ENCODE measurements at places on chromosomes 12 and 14.
A peak's percentile ranks its signal among the peaks of the same experiment; 100 is the strongest.

DNA sequence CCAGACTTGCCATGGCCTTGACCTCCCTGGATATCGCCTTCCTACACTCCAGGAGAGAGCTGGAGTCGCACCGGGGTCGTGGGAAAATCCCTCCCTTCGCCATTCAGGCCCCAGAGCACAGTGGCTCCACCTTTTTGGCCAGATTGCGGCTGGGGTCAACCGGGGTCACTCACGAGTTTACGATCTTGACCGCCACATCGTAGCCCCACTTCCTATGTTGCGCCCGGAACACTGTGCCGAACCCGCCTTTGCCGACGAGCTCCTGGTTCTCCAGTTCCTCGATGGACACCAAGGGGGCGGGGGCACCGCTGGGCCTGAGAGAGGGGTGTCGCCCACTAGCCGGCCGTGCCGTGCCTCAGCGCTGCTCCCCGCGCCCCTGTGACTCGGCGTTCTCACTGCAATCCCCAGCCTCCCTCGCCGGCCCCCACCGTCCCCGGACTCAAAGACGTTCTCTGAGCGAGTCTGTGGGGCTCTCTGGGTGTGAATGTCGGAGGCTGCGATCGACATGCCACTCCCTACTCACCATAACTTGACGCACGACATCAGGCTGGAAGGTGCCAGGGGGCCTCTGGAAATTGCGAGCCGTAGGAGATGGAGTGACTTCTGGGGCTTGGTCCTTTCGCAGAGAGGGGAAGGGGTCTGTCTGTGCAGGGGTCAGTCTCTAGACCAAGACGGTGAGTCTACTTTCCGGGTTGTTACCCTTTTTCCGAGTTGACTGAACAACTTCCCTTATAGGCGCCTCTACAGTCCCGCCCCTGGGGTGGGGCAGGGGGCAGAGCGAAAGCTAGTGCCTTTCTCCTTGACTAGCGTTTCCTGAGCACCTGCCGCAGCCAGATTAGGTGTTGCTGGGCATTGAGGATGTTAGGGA lies at the start of gene RIPK3:
Gene RIPK3 (minus strand): TSS at position 708 of the 868 bp plus-strand sequence. CDS start 165 bp downstream, at position 543.
- DNase-seq, result no peak

GRCh38 chr12:48157889-48158370 lies 615 bp upstream of the ASB8 start:
- DNase-seq, result no peak

- DNase-seq, result no peak
Measured at GRCh38 chr12:62640910-62641448, 174.4 kb downstream of the MON2 start.

DNA sequence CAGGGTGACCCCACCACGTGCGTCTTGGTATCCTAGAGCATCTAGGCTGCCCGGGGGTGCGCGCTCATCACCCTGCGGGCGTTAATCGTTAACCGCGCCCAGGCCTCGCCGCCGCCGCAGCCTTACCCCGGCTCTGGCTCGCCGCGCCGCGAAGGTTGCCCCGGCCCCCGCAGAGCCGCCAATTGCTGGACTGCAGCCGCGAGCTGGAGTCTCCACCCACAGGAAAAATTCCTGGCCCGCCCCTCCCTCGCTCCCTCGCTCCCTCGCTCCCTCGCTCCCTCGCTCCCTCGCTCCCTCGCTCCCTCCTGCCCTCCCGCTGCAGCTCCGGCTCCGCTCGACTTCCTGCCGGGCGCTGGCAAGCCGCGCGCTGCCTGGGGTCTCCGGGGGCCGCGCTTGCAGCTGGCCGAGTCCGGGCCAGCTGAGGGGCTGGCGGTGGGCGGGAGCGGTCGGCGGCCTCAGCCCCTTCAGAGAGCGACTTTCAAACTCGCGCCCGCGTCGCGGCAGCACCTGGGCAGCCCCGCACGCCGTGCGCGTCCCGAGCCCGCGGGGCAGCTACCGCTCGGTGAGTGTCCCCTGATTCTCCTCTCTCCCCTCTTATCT lies at the start of gene PLEKHG3:
Gene PLEKHG3 (plus strand): TSS at position 282 of the 600 bp plus-strand sequence. CDS start 23,208 bp downstream, outside the sequence.
- peak; percentile 16 for DNase-seq

DNA sequence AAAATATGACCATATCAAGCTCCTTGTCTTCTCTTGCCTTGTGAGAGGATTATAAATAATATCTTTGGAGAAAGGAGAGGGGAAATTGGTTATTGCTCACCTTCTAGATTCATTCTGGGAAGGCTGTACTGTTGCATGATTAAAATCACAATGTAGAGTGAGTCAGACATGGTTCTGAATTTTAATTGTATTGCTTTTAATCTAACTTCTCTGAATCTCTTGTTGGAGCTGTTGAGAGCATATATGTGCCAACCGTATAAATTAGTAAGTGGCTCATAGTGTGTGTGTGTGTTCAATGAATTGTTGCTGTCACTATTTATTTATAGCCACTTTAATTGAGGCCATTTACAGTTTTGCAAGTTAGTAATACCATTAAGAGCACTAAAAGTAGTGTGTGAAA lies 56.1 kb downstream of the KCNJ8 start:
- no peak for DNase-seq

- no peak for DNase-seq
Measured at GRCh38 chr14:96053248-96053599, 14.1 kb downstream of the C14orf132 start.

DNA sequence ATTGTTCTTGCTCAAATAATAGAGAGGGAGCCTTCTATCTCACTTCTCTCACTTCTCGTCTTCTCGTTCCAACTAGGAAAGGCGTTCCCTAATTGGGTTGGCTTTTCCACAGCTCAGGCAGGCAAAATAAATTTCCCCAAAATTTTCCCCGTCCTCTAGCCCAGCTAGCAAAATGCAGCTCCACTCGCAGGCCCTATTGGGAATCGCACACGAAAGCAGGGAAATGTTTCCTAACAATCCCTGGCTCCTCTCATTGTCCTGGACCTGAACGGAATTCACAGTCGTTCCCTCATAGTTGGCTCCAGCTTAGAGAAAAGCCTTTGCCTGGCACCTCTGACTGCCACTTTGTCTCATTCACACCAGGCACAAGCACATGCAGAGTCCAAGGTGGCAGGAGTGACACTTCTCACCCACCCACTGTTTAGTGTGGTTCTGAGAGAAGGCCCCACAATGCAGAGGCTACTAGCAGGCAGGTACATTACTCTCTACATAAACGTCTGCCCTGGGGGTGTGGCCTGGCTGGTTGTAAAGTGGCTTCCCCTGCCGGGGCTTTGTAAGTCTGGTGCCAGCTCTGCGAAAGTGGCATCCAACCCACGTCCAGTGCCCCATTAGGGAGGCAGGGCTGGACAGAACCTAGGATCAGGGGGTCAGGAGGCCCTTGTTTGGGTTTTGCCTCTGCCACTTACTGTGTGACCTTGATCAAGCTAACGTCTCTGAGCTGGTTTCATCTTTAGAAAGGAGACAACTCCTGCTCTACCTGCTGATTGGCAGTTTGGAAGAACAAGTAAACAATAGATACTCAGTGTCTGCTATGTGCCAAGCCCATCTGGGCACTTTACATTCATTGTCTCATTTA lies 4.2 kb downstream of the SERPINA10 start:
- DNase-seq, result no peak

GRCh38 chr14:104390941-104391901 lies 188.3 kb upstream of the C14orf180 start:
- no peak for DNase-seq

DNA sequence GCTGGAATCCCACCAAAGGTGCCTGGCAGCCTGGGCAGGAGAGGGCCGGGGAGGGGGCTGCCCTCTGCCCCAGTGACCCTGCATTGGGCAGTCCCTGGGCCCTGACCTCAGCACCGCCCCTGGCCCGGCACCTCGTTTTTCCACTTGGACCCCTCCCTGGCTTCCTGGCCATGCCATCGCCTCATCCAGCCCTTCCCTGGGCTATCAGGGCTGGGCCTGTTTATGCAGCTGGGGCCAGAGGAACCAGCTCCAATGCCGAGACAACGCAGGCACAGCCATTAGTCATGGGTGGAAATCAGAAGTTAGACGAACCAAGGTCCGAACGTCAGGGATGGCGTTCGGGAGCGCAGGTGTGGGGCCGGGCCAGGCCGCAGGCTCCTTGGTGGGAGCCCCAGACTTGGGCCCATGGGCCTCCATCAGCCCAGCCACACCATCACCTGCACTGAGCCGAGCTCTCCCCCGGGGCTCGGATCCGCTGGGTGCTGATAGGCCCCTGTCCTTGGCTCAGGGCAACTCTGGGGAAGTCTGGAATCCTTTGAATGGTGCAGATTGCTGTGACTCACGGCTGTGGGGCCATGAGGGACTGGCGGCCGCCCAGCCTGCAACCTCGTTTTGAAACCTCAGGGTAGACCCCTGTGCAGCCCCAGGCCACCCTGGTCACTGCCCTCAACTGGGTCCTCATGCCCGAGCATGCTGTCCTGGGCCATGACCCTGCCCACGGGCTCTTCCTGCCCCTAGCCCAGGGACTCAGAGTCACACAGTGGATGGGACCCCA lies 169.4 kb downstream of the KIF26A start:
- no peak for DNase-seq

DNA sequence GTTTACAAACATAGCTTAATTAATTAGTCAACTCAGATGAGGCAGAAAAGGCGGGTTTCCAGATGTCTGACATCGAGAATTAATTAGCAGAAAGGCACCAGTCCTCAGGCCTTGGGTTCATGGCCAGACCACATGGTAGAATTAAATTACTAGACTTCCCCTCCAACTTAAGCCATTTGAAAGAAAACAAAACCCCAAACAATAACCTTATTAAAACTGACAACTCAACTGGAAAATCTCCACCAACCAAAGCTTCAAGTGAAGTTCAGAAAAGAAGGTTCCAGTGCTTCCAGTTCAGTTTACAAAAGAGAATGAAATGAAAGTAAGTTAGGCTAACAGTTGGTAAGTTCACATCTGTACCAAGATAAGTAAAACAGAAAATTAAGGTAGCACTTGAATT lies 349.5 kb downstream of the GRIN2B start:
- DNase-seq, result no peak

DNA sequence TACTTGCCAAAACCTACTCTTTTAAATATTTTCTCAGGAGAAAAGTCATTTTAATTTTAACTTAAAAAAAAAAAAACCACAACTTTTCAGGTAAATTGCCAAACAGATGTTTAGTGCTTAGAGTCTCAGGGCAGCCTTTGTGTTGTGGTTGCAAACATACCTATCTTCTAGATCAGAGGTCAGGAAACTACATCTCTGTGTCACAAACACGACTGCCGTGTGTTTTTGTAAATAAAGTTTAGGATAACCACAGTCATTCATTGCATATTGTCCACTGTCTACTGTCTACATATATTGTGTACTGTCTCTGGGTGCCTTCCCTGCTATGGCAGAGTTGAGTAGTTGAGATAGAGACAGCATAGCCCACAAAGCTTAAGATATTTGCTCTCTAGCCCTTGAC lies 48.9 kb downstream of the DYRK2 start:
- DNase-seq, result no peak

- DNase-seq, result no peak
Measured at GRCh38 chr12:107917912-107918800, 143.7 kb downstream of the ASCL4 start.

DNA sequence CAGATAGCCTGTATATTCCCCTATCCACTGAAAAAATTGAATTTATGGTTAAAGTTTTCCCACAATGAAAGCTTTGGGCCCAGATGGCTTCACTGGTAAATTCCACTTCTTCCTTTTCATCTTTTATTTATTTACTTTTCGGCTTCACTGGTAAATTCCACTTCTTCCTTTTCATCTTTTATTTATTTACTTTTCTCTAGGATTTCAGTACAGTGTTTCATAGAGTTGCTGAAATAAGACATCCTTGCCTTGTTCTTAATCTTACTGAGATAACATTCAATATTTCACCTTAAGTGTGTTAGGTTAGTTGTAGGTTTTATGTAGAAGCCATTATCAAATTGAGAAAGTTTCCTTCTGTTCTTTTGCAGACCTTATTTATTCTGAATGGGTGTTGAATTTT lies 18.9 kb upstream of the KLRG1 start:
- DNase-seq, result no peak

GRCh38 chr12:62724947-62725451 lies 210.0 kb downstream of the PPM1H start:
- DNase-seq, result peak; percentile 92

GRCh38 chr12:6373022-6373787 lies 2.2 kb downstream of the SCNN1A start:
- DNase-seq, result no peak

DNA sequence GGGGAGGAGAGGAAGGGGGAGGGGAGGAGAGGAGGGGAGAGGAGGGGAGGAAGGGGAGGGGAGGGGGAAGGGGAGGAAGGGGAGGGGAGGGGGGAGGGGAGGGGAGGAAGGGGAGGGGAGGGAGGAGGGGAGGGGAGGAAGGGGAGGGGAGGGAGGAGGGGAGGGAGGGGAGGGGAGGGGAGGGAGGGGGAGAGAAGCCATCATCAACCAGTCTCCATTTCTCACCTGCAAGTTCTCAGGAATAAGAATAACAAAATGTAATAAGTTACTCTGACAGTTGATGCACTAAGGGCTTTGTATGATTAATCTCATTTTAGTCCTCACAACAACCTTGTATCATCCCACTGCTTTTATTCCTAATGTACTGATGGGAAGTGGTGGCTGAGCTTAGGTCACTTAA lies 59.1 kb upstream of the TMEM263 start:
- DNase-seq, result no peak

DNA sequence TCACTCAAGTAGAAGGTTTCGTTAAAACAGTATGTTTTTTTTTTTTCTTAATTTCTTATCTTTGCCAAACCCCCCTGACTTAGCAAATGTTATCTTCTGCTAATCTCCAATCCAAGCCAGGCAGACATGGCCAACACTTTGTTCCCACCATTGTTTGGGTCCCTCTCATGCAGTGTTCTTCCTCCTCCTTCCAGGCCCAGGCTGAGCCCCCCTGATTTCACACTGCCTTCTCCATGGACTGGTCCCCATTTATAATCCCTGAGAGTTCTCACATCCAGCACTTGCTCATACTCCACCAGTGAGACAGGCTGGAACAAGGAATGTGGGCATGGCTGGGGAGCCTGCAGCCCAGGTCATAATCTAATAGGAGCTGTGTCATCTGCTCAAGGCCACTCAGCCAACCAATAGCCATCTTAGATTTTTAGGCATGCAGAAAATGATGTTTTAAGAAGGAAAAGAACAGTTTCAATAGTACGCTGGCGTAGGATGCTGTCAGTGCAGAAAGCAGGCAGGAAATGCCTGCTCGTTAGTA lies 238.4 kb upstream of the CCDC196 start:
- DNase-seq, result no peak

DNA sequence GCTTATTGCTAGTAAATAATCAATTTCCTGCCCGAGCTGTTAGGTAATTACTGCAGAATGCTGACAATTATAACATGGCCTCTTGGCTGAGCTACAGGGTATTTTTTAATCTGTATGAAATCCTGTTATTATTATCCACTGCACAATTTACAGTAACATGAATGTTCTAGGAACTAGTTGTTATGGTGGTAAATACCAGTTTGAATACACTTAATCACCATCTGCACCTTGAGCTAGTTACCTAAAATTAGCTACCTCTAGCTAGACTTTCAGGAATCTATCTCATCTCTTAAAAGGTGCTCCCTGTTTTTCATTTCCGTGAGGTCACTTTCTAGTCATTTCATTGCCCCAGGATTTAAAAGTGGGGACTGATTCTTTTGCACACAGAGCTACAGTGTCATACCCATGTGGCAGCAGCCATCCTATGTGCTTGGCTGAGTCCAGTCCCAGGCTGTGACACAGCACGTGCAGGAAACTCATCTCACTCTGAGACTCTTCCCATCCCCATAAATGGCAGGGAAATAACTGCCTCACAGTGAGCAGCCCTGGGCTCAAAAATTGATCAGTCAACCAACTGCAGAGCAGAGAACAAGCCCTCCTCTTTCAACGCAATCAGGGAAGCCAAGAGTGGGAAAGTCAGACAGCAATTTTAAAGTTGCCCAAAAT lies 37.6 kb downstream of the DCP1B start:
- no peak for DNase-seq

- DNase-seq, result no peak
Measured at GRCh38 chr12:71536279-71536938, 96.8 kb downstream of the LGR5 start.
